ENCODE measurements at places on chromosomes 12 and 14.

- peak; percentile 87 for DNase-seq
Observed at GRCh38 chr14:78245238-78245637, 75.1 kb downstream of the NRXN3 start.

GRCh38 chr12:98253207-98254037 is 262.0 kb upstream of the TMPO start:
- DNase-seq, result no peak

- peak; percentile 70 for DNase-seq
Observed at GRCh38 chr12:29343022-29343799, 37.8 kb downstream of the ERGIC2 start.

GRCh38 chr14:58749066-58749669 is 111.4 kb downstream of the DACT1 start:
- DNase-seq, result peak; percentile 60

- no peak for DNase-seq
Observed at GRCh38 chr14:66105815-66106214, 380.4 kb upstream of the CCDC196 start.

DNA sequence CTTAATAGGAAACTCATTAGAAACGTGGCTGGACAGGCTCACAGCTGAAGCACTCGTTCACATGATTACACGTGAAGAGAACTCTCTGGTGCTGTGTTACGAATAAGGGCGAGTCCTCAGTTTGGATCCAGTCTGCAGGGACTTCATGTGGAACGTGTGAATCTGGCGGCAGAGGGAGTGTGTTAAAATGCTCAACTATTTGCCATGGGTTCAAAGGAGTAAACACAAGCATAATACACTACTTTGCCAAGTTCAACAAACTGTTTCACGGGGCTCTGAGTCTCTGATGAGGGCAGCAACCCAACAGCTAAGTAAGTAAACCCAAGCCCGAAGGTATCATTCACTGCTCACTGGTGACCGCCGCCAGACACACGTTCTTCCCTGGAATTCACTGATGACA is 42.4 kb downstream of the NUAK1 start:
- no peak for DNase-seq

GRCh38 chr12:64625243-64626077 is 15.2 kb downstream of the RASSF3 start:
- no peak for DNase-seq

DNA sequence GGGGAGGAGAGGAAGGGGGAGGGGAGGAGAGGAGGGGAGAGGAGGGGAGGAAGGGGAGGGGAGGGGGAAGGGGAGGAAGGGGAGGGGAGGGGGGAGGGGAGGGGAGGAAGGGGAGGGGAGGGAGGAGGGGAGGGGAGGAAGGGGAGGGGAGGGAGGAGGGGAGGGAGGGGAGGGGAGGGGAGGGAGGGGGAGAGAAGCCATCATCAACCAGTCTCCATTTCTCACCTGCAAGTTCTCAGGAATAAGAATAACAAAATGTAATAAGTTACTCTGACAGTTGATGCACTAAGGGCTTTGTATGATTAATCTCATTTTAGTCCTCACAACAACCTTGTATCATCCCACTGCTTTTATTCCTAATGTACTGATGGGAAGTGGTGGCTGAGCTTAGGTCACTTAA is 59.1 kb upstream of the TMEM263 start:
- no peak for DNase-seq

- DNase-seq, result no peak
Observed at GRCh38 chr12:114698566-114699163, 14.7 kb upstream of the TBX3 start.

GRCh38 chr12:130051900-130052299 is 110.4 kb upstream of the FZD10 start:
- no peak for DNase-seq

GRCh38 chr12:129279771-129280170 is 426.5 kb downstream of the GLT1D1 start:
- no peak for DNase-seq

DNA sequence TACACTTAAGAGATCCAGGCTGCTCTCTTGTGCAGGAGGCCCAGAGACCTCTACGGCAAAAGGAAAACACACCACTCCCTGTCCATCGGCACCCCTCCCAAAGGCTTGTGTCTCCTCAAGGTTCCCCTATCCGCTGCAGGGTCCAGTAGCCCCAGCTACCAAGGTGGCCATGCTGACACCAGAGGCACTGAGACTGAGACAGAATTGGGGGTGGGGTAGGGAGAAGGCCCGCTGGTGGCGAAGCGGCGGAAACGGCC is 590 bp downstream of the DDIT3 start:
- no peak for DNase-seq

DNA sequence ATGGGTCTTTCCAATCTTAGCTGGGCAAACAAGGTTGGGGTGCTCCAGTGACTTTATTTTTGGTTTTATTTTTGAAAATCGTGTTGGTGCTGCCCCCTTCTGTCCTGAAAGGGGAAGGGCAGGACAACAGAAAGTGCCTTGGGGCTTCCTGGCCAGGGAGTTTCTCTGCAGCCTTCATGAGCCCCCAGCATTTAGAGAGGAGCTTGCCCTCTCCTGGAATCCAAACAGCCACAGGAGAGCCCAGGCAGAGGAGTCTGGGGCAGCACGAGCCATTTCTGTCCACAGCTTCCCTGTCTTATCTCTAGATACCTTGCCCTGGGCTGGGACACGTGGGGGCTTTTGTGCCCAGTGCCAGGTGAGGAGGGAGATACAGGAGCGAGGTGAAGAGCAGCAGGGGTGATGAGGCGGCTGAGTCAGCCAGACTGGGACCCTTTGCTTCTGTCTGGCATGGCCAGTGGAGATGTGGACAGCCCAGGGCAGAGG is 4.4 kb upstream of the C1RL start:
- DNase-seq, result peak; percentile 89

DNA sequence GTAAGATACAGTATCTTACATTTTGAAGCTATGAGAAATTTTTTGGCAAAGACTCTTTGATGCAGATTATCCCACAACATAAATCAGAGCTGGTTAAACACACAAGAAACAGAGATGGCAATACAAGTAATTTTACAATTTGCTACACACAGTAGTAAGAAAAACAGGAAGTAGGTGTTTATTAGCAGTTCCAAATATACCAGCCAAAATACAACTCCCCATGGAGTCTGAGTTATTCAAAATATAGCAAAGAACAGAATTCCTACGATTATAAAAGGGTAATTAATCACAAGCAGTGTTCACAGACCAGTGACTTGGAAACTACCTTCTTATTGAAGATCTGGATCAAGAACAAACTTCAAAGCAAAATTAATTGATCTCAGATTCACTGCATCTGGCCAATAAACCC is 83.9 kb downstream of the BMP4 start:
- DNase-seq, result no peak

DNA sequence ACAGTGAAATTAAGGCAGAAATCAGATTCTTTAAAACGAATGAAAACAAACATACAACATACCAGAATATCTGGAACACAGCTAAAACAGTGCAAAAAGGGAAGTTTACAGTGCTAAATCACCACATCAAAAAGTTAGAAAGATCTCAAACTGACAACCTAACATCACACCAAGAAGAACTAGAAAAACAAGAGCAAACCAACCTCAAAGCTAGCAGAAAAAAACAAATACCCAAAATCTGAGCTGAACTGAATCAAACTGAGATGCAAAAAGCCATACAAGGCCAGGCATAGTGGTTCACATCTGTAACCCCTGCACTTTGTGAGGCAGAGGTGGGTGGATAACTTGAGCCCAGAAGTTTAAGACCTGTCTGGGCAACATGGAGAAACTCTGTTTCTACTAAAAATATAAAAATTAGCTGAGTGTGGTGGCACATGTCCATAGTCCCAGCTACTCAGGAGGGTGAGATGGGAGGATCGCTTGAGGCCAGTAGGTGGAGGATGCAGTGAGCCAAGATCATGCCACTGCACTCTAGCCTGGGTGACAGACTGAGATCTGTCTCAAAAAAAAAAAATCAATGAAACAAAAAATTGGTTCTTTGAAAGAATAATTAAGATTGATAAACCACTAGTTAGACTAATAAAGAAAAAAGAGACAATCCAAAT is 33.2 kb upstream of the LDHB start:
- DNase-seq, result no peak

DNA sequence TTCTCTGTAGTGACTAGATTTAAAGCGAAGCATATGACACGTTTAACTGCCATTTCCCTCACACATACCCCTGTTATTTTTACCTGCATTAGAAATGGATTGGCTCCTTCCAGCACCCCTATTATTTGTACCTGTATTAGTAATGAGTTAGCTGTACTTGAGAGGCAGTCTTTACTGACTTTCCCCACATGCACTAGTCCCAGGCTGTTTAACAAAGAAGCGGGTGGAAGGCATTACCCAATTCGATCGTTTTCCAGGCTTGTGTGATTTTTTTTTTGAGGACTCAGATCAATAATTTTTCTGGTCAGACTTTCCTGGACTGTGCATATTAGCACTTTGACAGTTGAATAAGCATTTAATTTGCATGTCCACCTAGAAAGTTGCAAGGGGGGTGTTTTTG is 46.4 kb downstream of the RAD52 start:
- DNase-seq, result no peak

DNA sequence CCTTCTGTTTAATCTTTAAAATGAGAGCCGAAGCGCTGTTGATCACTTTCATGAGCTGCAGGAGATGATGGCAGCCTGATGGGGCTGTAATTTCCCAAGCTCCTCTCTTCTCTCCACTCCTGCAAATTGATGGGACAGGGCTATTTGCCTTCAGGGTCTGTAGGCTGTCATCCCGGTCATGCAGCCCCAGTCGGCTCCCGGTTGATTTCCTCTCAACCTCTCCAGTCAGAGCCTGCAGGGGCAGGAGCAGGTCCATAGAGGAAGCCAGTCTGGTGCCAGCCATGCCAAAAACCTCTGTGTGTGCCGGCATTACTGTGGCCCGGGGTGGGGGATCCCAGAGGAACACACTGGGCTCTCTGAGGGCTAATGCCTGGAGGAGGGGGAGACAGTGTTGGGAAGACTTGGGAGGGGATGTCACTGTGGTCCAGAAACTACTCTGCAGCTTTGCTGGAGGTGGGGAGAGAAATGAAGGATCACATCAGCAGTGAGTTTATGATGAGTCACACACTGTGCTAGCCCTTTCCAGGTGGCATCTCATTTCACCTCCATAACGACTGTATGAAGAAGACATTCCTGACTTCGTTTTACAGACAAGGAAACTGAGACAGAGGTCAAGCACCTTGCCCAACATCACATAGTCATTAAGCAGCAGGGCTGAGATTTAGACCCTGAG is 46.5 kb upstream of the PRIMA1 start:
- DNase-seq, result no peak

- DNase-seq, result no peak
Observed at GRCh38 chr14:63361790-63362189, 43.1 kb upstream of the GPHB5 start.

GRCh38 chr14:99529899-99530298 is 48.7 kb downstream of the CCNK start:
- no peak for DNase-seq

DNA sequence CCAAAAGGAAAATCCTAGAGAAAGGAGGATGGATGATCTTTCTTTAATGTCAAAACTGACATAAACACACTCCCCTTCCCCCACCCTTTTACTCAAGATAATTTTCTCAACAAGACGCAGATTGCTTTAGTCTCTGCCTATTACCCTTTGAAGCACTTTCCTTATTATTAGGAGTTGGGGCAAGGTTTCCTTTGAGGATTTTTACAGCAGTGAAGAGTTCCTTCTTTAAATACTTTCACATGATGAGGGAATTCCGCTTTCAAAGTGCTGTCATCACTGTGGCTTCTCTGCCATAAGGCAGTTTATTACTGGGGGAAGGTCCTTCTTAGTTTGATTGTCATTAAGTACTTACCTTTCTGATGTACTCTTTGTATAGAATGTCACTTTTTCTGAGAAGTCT is 172.1 kb downstream of the MSRB3 start:
- DNase-seq, result no peak

DNA sequence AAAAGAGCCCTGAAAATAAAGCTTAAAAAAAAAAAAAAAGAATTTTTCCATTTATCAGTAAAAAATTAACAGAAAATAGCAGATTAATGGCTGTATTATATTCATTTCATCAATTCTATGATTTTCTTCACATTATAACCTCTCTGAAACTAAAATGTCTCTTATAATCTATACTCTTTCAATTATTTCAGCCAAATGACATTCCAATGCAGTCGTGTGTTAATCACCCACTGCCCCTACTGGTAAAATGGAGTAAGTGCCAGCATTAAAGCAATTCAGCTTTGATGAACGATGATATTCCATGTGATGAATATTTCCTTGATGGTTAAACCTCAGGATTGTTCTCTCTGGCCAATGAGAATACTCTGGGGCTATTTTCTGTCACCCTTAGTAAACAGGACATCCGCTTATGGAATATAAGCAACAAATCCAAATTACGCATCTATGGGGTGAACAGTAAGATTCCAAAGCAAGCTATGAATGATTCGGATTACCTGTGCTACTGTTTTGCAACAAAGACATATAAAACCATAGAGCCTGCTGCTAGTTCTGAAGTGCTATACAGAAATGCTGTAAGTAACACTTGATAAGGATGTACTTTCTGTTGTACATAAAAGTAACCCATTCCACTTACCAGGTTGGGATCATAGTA is 20.3 kb upstream of the SYCP3 start:
- peak; percentile 33 for DNase-seq

GRCh38 chr12:92629349-92630065 is 73.3 kb upstream of the PLEKHG7 start:
- peak; percentile 70 for DNase-seq

- DNase-seq, result peak; percentile 76
Observed at GRCh38 chr14:36771028-36771640, 109.5 kb downstream of the PAX9 start.

DNA sequence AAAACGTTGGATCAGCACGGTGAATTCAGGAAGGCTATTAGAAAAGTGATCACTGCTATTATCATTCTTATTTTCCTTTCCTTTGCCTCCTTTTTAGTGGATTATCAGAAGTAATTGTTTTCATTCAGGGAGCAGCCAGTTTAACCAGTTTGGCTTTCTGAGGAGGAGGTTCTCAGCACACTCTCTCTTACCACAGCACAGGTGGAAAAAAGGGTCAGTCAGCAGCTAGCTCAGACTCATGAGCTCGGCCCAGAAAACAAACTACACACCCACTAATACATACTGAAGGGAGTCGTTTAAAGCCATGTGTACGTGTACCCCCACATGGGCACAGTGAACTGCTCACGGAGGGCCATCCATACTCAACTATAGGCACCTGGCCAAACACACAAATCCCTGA is 23.2 kb upstream of the MAGOHB start:
- no peak for DNase-seq

DNA sequence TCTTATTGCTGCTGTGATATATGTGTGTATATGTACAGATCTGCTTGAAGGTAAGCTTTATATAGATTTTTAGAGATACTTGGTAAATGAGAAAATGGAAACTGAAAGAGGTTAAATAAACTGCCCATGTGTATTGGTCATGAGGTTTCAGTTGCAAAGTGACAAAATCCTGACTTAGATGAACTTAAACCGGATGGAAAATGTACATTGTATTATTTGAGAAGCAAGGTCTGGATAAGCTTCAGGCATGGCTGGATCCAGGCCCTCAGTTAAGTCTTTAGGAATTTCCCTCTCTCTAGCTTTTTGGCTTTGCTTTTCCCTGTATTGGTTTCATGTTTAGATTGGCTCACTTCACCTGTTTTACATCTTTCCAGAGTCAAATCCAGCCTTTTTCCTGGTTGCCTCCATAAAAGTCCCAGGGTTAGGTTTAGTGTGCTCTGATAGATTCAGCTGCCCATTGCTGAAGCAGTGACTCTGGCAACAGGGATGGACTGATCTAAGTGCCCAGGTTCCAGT is 21.0 kb upstream of the MAP1LC3B2 start:
- no peak for DNase-seq

GRCh38 chr12:46548605-46549071 is 176.1 kb upstream of the SLC38A2 start:
- no peak for DNase-seq

Measured in NCI-H2171 treated with DMSO at 0.1 percent for 48 hours (cell line).